ENCODE measurements at places on chromosomes 2 and 18.
A peak's percentile ranks its signal among the peaks of the same experiment; 100 is the strongest.

DNA sequence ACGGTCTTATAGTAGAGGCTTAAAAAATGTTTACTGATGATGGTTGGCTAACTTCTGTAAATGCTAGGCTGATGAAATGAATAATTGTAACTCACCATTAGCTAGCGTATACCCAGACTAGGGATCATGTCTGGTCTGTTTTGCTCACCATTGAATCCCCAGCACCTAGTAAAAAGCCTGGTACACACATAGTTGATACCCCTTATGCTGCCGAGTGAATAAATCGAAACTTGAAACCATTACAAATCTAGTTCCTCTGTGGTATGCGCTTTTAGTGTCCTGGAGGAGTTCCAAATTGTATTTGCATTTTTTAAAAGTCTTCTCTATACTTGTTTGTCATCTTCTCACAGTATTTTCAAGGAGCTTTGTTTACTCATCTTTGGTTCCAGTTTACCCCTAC is 1.3 kb downstream of the TAF1B start:
- DNase-seq: no peak

DNA sequence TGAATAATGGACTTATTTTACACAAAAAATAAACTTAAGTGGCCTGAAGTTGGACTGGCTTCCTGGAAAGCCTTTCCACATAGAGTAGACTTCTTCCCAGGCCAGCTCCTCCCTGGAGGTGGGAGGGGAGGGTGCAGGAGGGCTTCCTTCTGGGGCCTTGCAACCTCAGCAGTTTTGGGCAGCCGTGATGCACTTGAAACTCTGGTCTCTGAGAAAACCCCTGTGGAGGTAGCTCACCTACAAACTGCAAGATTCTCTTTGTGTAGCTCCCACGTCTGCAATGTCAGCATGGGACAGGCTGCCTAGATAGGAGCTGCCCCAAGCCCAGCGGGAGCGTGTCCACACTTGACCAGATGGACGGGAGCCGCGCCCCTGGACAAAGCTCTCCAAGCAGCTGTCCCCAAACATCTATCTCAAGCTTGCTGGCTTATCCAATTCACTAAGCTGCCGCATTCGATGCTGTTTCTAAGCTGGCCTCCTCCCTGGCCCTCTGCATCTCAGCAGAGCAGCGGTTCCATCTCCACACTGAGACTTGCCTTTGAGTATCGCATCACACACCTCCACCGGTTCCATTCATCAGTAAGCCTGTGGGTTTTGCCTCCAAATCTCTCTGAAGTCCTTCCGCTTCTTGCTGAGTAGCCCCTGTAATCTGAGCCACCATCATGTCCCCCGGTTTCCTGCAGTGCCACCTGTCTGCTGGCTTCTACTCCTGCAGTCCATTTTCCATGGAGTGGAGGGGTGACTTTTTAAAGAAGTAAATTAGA is 1.6 kb upstream of the LPIN1 start:
- DNase-seq: no peak

GRCh38 chr2:232545511-232546375 is 4.6 kb downstream of the TIGD1 start:
- DNase-seq: no peak

DNA sequence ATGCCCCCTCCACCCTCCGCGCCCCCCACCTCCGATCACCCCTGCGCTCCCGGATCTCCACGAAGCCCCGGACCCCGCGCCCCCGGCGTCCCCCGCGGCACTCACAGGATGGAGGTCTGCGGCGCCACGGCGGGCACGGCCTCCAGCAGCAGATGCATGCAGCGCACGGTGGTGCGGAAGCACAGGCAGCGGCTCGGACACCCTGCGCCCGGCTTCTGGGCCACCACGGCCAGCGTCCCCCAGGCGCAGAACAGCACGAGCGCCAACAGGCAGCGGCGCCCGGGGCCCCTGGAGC is 217 bp downstream of the PXDN start:
- DNase-seq: no peak

DNA sequence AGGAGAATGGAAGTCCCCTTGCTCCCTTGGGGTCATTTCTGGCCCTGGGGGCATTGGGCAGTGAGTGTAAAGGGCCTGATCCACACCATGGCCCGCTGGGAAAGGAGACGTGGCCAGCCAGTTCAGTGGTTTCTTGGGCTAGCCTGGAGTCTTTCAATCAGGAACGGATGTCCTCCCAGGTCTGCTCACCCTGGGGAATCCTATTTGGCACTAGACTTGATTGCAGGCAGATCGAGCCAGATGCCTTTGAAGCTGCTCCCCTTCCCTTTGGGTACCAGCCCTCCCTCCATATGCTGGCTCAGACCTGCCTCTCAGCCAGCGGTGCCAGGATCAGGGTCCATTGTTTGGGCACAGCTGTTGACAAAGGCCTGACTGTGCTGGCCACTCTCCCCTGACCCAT is 11.0 kb downstream of the FBLN7 start:
- no peak for DNase-seq

- no peak for DNase-seq
These were observed 80.3 kb upstream of the HAAO start for GRCh38 chr2:42872721-42873120.

DNA sequence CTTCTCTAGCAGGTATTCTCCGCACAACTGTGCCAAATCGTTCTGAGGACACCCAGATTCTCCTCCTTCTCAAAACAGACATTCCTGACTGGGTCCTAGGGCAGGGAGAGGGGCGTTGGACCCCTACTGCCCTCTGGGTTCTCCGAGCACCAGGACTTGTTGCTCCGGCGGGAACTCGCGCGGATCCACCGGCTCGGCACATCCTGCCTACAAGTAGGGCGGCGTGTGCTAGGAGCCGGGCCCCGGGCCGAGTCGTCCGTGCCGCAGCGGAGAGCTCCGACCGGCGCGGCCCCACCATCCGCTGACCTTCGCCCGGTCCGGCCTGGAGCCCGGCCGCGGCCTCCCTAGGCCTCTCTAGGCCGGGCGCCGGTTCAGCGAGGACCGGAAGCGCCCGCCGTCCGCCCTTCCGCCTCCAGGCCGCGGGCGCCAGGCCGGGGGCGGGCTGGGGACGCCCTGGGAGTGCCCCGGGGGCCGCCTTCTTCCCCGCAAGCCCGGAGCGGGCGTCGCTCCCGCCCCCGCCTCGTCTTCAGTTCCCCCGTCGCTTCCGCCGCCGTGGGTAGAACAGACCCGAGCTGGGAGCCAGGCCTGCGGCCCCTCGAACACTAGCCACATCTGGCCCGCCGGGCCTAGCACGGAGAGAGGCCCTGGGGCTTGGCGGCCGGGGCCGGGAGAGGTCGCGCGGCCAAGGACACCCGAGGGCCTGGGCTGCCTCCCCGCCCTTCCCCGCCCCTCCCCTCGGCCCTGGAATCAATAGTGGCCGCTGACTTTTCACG is 7.6 kb upstream of the ONECUT2 start:
- DNase-seq: no peak

DNA sequence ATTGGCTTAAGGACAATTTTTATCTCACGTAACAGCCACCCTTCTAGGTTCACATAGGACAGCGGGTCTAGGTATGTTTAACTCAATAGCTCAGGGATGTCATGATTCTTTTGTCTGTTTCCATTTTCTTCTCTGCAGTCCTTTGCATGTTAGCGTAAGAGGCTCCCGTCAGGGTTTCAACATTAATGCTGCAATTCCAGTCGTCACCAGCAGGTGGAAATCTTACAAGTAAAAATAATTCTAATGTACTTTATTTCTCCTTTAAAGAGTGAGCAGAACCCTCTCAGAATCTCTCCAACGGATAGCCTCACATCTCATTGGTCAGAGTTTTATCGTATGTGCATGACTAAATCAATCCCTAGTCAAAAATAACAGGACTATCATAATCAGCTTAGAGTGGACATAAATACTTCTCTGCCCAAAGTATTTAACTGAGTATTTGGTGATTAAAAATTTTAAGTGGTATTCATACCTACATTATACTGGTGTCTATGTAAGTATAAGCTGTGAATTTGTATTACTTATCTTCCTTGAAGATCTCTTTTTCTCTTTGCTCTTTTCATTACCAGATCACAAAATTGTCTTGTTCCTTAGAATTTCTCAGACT is 487.2 kb upstream of the GCFC2 start:
- peak; percentile 2 for DNase-seq

GRCh38 chr18:340044-340443 is 72.2 kb upstream of the THOC1 start:
- DNase-seq: no peak

GRCh38 chr2:64581777-64582539 is 57.8 kb downstream of the AFTPH start:
- DNase-seq: no peak

DNA sequence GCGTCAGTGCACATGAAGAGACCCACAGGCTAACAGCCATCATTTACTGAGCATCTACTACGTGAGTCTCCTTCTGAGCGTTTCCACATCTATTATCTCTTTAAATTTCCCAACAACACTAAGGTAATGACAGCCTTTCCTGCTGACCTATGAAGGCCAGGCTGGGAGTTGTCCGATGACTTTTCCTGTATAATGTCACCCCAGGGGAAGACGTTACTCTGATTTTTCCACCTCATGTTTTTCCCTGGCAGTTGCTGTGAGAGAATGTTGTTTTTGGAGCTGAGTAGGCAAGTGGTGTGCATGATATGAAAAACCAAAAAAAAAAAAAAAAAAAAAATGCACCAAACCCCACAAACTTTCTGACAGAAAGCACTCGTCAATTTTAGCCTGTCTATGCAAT is 207.6 kb downstream of the SLC8A1 start:
- DNase-seq: no peak

- DNase-seq: no peak
These were observed 25.2 kb downstream of the OSBPL1A start for GRCh38 chr18:24372279-24372872.

GRCh38 chr2:15278296-15278695 is 282.8 kb downstream of the NBAS start:
- no peak for DNase-seq

DNA sequence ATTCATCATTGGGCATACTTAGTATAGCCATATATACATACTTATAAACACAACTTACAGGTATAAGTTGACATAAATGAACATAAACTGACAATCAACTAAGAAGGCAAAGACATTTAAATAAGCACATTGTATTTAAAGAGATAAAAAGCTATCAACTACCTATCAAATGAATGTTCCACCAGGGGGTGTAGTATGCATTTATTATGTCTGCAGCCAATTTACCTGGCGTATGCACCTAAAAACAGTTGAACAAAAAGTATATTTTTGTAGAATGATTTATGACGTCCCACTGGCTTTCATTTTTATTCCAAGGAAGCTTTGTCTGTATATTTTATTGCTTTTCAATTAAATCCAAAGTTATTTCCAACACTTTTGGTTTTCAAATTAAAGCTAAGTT is 323.5 kb downstream of the AFF3 start:
- no peak for DNase-seq

DNA sequence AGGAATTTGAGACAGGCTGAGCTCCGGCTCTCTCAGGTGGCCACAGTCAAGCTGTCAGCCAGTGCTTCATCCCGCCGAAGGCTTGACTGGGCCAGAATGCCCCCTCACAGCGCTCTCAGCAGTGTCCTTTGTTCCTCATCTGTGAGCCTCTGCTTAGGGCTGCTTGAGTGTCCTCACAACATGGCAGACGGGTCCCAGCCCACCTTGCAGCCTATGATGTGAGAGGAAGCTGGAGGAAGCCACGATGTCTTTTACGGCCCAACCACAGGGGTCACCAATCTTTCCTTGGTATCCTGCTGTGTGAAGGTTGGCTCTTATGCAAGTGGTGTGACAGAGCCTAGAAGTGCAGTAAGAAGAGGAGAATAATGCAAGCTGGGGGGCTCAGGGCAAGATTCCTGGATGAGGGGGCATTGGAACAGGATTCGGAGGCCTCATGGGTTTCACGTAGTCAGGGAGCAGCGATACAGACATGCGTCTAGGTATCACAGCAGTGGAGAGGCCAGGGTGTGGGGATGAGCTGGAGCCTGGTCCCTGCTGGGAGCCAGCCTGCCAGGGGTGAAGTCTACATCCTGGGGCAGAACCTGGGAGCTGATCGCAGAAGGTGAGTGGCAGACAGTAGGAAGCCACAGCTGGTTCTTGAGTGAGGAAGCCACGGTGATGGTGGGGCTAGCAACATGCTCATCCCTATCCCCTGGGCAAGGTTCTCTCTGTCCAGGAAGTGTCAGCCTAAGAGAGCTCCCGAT is 234.1 kb downstream of the GLI2 start:
- DNase-seq: no peak

- no peak for DNase-seq
These were observed 1202.7 kb upstream of the PIK3C3 start for GRCh38 chr18:40752316-40752715.

Measured in stimulated activated CD8-positive, alpha-beta memory T cell treated with anti-CD3 and anti-CD28 coated beads, Interleukin-7, amount 100 ng/mL, for 1 hour (primary cell).